ENCODE measurements at places on chromosomes 3 and 15. TPM values are rescaled to one million over a fixed set of nuclear protein-coding genes. Genes with fewer than 3 reads are reported as not detected.

DNA sequence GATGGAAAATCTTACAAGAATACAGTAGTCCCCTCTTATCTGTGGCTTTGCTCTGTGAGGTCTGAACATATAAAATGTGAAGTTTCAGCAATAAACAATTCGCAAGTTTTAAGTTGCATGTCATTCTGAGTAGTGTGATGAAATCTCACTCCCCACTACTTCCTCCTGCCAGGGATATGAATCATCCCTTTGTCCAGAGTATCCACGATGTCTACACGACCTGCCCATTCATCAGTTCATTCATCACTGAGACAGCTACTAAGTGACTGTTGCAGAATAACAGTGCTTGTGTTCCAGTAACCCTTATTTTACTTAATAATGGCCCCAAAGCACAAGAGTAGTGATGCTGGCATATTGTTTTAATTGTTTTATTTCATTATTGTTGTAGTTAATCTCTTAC, 489.2 kb upstream of the UBE2E2 start:
- no peak for DNase-seq

Gene RASL12
- 93.9 TPM for total RNA-seq

GRCh38 chr3:152225201-152225600, 43.5 kb upstream of the MBNL1 start:
- DNase-seq, result no peak

GRCh38 chr3:111315930-111316587, 225.9 kb upstream of the CD96 start:
- no peak for DNase-seq

DNA sequence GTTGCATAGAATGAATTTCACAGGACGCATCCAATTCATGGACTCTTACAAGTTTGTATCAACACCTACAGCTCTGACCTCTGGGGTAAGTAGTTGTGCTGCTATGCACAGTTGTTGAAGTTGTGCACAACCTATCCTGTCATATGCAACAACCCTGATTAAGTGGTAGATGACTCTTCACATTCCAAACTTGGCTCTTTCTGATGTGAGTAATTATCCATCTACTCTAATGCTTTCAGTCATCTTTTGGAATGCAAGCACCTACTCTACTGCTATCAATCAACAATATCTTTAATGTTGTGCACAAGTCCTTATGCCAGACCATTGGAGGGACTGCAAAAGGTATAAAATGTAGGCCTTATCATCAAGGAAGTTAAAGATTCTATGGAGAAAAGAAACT, 921.4 kb downstream of the MCTP2 start:
- DNase-seq, result no peak

DNA sequence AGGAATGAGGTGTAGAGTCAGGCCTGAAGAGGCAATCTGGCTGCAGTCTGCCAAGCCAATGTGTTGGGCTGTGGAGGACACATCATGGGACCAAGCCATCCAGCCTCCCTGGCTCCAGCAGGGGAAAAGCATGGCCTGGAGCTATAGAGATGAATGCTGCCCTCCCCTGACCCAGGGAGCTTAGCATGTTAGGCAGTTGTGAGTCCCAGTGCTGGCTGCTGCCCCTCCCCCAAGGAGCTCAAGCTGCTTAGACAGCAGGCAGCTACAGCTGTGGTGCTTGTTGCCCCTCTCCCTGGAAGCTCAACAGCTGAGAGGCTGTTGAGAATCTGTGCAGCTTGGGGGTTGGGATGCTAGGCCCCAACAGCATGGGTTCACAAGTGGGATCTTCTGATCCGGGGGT, 85.6 kb upstream of the DNAJC19 start:
- no peak for DNase-seq

GRCh38 chr15:98651581-98652220, 3.4 kb downstream of the IGF1R start:
- no peak for DNase-seq

Gene GRIP2
- total RNA-seq, result 3.7 TPM

GRCh38 chr3:68963891-68964290, 31.5 kb upstream of the TAFA4 start:
- no peak for DNase-seq

- DNase-seq, result no peak
Observed at GRCh38 chr15:33438396-33438795, 127.6 kb downstream of the RYR3 start.

- DNase-seq, result no peak
Observed at GRCh38 chr3:73500321-73500720, 124.4 kb downstream of the PDZRN3 start.

- no peak for DNase-seq
Observed at GRCh38 chr3:179512378-179512777, 50.3 kb upstream of the ACTL6A start.

- DNase-seq, result no peak
Observed at GRCh38 chr15:72778796-72779195, 4.8 kb downstream of the ADPGK start.

Gene NANOGP8
- 0.48 TPM for total RNA-seq

DNA sequence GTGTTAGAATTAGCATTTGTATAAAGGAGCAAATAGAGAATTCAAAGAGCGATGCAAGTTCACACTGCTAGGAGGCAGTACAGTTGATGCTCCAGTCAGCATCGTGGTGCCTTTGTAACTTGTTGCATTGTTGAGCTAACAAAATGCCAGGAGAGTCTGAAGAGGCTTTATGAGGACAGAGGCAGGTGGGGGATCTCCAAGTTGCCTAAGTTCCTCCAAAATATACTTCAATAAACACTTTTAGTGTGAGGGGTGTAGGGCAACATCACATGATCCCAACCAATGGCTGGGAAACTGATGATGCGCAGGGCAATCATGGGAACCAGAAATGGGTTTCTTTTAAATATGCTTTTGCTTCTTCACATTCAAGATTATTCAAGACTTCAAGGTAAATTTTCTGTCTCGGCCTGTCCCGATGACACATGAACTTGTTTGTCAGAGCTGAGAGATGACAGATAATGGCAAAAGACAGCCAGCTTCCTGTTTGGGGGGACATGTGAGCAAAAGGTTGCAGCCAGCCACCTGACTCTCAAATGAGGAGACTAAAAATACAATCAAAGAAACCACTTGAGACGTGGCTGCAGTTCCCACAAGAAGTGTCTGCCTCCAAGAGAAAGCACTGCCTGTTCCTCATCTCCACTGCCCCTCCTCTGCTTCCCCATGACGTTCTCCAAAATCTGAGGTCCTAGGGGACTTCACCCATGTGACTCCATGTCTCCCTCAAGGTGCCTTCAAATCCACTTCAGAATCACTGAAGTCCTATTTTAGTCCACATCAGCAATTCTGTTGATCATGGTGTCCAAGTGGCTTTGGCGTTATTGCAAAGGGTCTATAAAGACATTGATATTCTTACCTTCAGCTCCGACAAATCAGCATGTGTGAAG, 39.3 kb downstream of the KLHL6 start:
- DNase-seq, result no peak

GRCh38 chr3:8732413-8732812, 1.2 kb upstream of the CAV3 start:
- DNase-seq, result no peak

DNA sequence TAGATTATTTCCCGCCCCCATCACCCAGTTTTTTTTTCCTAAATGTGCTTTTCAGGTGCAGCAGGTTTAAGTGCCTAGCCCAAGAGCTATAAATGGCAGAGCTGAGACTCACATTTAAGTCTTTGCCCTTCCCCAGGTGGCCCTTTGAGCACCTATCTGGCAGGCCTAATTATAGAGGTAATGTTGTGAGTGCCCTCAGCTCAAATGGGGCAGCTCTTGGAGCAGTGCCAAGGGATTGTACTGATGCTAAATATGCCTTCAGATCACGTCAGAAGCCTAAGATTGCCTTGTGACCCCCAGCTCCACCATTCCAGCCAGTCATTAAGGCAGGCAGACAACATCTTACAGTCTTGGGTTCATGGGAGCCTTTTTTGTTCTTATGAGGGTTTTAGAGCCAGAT, 159.5 kb downstream of the RPLP1 start:
- DNase-seq, result no peak

Gene CIB1
- 41.6 TPM for total RNA-seq

GRCh38 chr3:38566215-38566528, 70.0 kb downstream of the EXOG start:
- DNase-seq, result peak; percentile 47

Gene CYP1A1
- total RNA-seq, result 0.48 TPM

Gene SERP1
- total RNA-seq, result 74.9 TPM

GRCh38 chr3:14284694-14285547, 106.3 kb downstream of the LSM3 start:
- no peak for DNase-seq

GRCh38 chr3:119013951-119014350, 20.7 kb downstream of the IGSF11 start:
- no peak for DNase-seq

DNA sequence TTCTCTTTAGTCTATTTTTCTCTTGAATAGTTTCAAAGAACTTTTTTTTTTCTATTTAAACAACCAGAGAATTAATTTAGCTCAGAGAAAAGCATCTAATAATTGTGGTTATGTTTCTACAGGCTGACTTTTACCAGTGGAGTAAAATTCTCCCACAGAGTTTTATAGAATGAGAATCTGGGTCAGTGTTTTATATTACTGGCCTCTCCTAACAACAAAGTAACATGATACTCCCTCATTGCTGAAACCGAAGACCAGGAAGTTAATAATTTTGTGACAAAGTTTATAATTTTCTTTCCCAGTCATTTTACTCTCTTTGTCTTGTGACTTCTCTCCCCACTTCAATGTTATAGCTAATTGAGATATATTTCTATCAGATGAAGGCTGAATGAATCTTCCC, 946.9 kb downstream of the EPHA3 start:
- DNase-seq, result no peak

Gene USP50
- total RNA-seq, result 1.1 TPM

- DNase-seq, result no peak
Observed at GRCh38 chr15:74402337-74402841, 31.4 kb downstream of the SEMA7A start.

Gene GOLGA6L26
- total RNA-seq, result not detected

DNA sequence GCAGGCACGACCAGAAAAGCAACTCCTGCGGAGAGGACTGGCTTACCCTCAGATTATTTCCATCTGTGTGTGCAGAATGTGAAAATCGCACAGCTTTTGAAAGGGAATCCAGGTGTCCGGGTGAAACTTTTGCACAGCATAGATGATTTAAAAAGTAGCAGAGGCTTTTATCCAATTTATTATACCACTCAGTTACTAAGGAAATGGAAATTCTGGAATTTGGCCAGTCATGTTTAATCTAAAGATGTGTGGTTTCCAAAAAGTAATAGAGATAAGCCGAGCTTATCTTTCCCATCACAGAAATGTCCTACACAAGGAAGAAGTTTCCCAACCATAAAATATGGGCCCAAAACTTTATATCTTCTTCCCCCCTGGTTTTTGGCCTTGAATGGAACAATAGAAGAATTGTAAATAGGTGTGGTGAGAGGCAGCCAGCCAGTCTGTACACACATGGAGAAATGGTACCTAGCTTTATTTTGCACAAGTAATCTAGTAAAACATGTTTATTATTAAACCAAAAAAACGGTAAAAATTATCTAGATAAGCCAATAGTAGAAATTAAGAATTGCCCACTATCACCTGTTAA, 19.3 kb upstream of the SLC24A5 start:
- no peak for DNase-seq

GRCh38 chr3:47318916-47319315, 36.2 kb downstream of the KLHL18 start:
- DNase-seq, result no peak

DNA sequence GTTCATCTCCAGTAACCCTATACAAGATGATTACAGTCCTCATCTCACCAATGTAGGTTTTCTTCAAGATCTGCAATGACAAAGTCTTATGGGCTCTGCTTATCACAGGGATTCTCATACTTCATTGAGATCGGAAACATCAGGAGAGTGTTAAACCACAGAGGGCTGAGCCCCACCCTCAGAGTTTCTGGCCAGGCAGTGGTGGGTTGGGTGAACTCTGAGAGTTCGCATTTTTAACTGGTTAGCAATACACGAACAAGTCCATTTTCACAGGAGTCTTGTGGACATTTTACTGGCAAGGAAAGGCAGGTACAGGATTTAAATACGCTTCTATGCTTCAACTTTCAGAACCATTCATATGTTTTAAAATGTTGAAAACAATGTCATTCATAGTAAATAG, 366.7 kb upstream of the ROBO2 start:
- no peak for DNase-seq

- peak; percentile 61 for DNase-seq
Observed at GRCh38 chr15:73993211-73993994, 1.1 kb upstream of the PML start.

DNA sequence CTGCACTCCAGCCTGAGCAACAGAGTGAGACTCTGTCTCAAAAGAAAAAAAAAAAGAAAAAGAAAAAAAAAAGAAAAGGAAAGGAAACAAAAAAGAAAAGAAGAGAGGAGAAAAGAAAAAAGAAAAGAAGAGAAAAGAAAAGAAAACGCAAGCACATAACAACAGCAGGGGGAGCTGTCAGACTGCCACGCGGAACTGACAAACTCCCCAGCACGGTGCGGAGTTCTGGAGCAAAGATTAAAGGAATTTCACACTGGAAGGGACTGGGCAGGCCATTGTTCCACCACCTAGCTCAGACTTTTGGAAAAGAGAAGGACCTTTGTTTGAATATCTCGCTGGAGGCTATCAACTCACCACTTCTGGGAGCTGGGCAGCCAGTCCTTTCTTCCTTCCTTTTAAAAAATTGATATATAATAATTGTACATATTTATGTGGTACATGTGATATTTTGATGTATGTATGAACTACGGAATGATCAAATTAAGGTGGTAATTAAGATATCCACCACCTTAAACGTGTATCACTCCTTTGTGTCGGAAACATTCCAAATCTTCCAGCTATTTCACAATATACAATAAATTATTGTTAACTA, 40.5 kb downstream of the DPPA2 start:
- DNase-seq, result no peak

- DNase-seq, result no peak
Observed at GRCh38 chr15:27538325-27538724, 560.8 kb downstream of the OCA2 start.

Gene XIRP1
- 0.23 TPM for total RNA-seq

- no peak for DNase-seq
Observed at GRCh38 chr15:79060175-79060574, 30.4 kb downstream of the RASGRF1 start.

GRCh38 chr3:69400683-69401082, 14.8 kb upstream of the FRMD4B start:
- DNase-seq, result no peak

GRCh38 chr3:177453451-177453844, 256.2 kb upstream of the TBL1XR1 start:
- no peak for DNase-seq

DNA sequence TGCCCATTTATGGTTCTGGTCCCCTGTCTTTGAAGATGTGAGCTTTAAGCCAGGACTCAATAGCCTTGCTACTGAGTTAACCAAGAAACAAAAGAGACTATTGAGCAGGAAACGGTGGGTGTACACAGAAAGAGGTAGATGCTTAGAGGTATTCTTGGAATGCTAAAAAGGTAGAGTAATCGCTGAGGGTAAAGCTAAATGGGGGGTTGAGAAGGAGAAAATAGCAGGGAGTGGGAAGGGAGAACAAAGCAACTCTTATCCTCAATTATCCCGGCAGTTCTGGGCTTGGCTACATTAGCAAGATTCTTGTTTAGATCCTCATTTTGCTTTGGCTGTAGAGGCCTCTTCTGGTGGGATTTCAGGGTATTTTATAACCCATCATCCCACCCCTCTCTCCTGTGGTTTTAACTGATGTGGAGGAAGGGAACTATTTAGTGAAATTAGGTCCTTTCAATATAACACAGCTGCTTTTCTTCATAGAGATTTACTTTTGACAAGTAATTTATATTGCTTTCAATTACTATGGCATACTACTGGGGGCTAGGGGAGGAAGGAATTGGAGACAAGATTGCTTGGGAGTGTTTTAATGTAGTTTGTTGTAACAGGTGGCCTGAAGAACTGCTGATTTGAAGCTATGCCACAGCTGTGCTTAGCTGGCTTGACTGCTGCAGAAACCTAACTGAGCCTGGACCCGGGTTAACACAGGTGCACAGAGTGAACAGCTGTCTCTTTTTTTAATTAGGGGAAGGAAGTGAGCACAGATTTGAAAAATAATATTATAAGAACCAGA, 234.3 kb upstream of the CCDC54 start:
- no peak for DNase-seq

Measured in posterior vena cava (tissue), 2 donors.